Astrocyte of the hippocampus (primary cell): ENCODE measurements at places on chromosomes 1 and 21.

- peak; percentile 96 for DNase-seq
Observed at GRCh38 chr1:54886724-54887664, at the start of gene DHCR24. DHCR24 (minus strand) TSS chr1:54887195; CDS start chr1:54887119, 76 bp downstream.

DNA sequence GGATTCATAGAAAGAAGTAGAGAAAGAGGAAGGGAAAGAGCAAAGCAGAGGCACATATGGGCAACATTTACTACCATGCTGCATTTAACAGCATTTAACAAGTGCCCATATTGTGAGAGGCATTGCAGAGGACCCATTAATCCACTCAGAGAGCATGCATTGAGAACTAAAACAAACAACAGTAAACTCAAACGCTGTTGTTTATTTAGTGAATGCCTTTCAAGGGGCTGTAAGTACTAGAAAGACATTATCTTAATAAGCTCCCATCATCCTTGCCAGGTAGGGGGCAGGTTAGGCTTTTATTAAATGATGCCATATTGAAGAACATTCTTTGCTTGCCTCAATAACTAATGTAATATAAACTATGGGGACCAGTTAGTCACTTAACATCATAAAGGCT is 254.3 kb upstream of the DAB1 start:
- no peak for DNase-seq

DNA sequence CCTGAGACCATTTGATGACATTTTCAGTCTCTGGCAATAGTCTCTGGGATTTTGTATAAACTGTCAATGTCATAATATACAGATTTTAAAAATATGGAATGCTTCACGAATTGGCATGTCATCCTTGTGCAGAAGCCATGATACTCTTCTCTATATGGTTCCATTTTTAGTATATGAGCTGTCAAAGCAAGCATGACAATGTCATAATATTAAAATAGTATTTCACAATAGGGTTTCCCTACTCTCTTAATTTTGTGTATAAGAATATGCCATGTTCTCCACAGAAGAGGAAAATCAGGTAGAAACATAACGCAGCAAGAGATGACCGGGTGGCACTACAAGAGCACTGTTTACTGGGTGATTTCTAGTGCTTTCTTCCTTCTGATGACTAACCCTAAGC is 8.3 kb upstream of the DIPK1A start:
- no peak for DNase-seq

- no peak for DNase-seq
Observed at GRCh38 chr1:162033428-162033827, 9.8 kb upstream of the OLFML2B start.

DNA sequence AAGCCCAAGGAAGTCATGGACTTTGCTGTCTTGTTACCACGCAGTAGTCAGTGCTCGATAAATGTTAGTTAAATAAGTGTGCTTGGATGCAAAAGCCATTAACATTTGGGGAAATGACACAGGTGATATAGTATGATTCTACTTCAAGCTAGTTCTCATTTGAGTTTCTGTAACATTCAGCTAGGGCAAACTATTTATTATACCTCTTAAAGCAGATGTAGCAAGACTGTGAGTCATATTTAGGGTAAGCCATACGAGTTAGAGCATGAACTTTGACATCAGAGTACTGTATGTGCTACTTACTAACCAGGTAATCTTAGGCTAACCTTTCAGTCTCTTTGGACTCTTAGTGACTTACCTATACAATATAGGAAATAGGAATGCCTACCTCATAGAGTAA is 21.0 kb downstream of the CLCA4 start:
- no peak for DNase-seq

- DNase-seq, result no peak
Observed at GRCh38 chr1:65762081-65762862, 30.4 kb upstream of the PDE4B start.

- DNase-seq, result no peak
Observed at GRCh38 chr1:7422081-7422480, 349.0 kb upstream of the VAMP3 start.

DNA sequence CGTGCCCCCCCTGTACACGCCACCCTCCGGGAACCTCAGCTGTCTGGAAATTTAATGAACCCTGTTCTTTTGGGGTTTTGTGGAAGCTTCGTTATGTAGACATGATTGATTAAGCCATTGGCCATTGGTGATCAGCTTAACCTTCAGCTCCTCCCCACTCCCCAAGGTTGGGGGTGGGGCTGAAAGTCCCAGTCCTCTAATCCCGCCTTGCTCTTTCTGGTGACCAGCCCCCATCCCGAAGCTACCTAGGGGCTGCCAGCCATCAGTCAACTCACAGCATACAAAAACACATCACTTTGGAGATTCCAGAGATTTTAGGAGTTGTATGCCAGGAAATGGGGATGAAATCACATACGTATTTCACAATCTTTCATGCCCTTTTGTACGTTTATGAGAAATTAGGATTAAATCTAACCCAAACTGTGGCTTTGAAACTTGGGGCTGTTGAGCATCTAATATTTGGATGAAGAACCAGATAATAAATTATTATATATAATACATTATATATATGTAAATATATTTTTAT is 52.3 kb downstream of the BACE2 start:
- no peak for DNase-seq

DNA sequence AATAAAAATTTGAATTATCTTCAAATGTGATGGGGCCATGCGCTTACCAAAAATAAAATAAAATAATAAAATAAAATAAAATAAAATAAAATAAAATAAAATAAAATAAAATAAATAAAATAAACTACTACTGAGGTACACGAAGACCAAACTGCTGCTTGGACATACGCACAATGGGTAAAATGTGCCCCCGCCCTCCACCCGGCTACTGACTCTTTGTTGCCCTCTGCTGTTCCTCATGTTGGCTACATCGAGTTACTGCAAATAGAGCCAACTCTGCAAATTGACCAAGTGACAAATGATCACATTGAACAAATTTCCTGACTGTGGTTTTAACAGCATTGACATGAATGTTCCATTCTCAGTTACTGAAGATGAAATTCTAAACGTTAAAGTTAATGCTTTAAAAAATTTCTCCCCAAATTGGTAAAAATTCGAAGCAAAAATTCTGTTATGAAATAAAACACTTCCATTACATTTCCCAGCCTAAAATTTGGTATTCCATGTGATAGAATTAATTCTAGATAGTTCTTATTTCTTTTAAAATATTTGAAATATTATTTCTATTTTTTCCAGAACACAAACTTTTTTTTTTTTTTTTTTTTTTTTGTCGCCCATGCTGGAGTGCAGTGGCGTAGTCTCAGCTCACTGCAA is 18.8 kb upstream of the MAP1LC3C start:
- peak; percentile 65 for DNase-seq

DNA sequence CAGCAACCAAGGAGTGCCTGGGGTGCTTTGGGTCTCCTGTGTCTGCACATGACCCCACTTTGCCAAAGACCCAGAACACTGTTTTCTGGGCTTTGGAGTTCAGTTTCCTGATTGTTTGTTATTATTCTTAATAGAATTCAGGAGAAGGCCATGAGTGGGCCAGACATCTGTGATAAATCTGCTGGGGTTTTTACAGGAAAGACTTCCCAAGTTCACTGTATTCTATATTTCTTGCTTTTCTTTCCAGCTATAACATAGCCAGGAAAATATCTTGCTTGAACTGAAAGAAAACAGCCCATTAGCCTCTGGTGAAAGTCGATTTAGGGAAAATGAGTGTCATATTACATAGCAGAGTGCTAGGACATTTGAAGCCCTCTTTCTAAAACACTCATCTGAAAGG is 345.1 kb upstream of the USP24 start:
- DNase-seq, result no peak

- DNase-seq, result peak; percentile 82
Observed at GRCh38 chr1:55974714-55975441, 604.5 kb downstream of the PLPP3 start.

GRCh38 chr1:12811409-12811784 is 19.8 kb downstream of the PRAMEF11 start:
- DNase-seq, result no peak

DNA sequence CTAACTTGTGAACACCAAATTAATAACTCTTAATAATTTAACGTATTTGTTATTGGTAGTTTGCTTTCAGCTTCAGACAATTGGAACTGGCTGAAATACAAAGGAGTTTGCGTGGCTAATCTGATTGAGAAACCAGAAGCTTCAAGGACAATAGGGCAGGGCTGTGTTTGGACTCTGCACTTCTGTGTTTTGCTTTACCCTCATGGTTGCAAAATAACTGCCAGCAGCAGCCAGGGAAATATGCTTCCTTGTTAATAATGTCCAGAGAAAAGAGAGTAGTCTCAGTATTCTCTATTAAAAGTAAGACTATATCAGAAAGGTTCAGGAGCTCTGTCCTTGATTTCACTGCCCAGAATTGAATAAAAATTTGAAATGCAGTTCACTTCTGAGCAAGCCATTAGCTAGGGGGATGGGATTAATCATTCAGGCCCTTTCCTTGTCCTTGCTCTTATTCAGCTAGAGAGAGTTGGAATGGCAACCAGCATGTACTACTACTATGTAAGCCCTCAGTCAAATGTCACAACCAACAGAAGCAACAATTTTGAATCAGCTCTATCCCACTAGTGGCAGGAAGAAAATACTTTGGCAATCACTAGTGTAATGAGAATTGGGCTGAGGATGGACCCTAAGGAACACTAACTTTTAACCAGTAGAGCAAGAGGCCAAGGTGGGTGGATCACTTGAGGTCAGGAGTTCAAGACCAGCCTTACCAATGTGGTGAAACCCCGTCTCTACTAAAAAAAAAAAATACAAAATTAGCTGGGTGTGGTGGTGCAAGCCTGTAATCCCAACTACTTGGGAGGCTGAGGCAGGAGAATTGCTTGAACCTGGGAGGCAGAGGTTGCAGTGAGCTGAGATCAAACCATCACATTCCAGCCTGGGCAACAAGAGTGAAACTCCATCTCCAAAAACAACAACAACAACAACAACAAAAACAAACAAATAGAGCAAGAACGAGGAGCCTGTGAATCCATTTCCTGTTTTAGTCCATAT is 76.8 kb downstream of the POU2F1 start:
- no peak for DNase-seq

- peak; percentile 70 for DNase-seq
Observed at GRCh38 chr1:178192686-178193085, 98.8 kb downstream of the RASAL2 start.
